Camera-type eye (tissue), 1 donor: ENCODE measurements at places on chromosomes 7 and 10. TPM values are rescaled to one million over a fixed set of nuclear protein-coding genes. Genes with fewer than 3 reads are reported as not detected.

Gene IL15RA
- 3.2 TPM for total RNA-seq

Gene BAMBI
- 55.9 TPM for total RNA-seq

Gene NME8
- not detected for total RNA-seq

Gene THNSL1
- 13.0 TPM for total RNA-seq

Gene TFEC
- total RNA-seq, result 4.5 TPM

Gene MPP7
- 30.6 TPM for total RNA-seq

Gene ZNF117
- total RNA-seq, result 52.7 TPM

Gene TWIST1
- 24.9 TPM for total RNA-seq

Gene TRIM50
- total RNA-seq, result not detected

Gene ZNF365
- total RNA-seq, result 2.9 TPM

Gene FAM237B
- not detected for total RNA-seq

Gene CEP55
- 7.3 TPM for total RNA-seq

Gene PDZD7
- 2.1 TPM for total RNA-seq

Gene ACSL5
- 3.6 TPM for total RNA-seq

Gene MAP3K8
- total RNA-seq, result 12.0 TPM

Gene CELF2
- total RNA-seq, result 84.2 TPM

Gene CDC14C
- total RNA-seq, result 0.22 TPM

Gene HDAC9
- total RNA-seq, result 138 TPM

Gene OR2A5
- total RNA-seq, result not detected

Gene TMEM213
- total RNA-seq, result not detected

Gene CHAT
- 1.8 TPM for total RNA-seq

Gene TMEM196
- total RNA-seq, result 9.7 TPM

Gene CDHR1
- 150 TPM for total RNA-seq
